CD4-positive, alpha-beta T cell treated with Interleukin-6 at 100 ng/mL for 8 hours (primary cell): ENCODE measurements at places on chromosomes 4 and X.

- no peak for DNase-seq
Measured at GRCh38 chr4:110920990-110921389, 298.1 kb upstream of the PITX2 start.

DNA sequence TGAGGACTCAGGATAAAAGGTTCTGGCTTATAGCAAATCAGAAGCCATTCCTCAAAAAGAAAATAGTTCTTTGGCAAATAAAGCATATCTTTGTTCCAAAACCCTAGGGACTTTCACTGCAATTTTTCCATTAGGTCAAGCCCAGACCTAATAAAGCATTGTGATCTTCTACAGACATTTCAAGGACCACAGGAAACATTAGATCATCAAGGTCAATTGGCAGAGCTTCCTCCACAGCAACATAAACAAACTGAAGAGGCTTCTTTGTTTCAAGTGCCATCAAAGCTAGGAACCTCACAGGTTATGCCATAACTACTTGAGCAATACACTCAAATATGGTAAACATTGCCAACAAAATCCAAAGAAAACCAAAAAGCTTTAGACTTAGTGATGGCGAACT lies 144.9 kb downstream of the ANXA5 start:
- DNase-seq, result no peak

GRCh38 chr4:163300445-163300844 lies 32.0 kb downstream of the NPY1R start:
- DNase-seq, result no peak

DNA sequence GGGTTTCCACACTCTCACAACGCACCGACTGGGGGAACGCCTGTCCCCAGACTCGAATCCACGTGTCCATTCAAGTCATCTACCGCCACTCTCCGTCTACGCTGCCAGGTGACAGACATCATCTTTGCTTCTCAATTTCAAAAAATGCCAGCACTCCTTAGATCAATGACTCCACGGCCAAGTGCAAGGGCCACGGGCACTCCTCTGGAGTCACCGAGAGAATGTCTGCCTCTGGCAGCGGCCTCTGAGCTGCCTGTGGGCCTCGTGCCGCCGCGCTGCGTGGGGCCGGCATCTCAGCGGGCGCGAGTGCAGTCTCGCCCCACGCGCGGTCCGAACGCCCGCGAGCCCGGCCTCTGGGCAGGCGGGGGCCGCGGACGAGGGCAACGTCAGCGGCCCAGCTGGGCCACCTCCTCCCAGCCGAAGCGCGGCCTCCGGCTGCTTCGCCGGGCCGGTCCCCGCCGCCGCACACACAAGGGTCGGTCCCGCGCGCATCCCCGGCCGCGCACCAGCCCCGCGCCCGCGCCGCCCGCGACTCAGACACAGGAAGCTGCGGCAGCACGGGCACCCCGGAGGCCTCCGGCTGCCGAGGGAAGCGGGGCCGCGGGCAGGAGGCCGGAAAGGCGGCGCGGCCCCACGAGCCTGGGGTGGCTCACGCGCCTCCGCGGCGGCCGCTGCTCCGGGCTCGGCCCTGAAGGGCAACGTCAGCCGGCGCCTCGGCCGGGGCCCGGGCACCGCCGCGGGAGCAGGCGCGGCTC lies 450 bp downstream of the ACSL1 start:
- DNase-seq, result peak; percentile 36

- no peak for DNase-seq
Measured at GRCh38 chr4:110415478-110415877, 60.5 kb upstream of the ENPEP start.

DNA sequence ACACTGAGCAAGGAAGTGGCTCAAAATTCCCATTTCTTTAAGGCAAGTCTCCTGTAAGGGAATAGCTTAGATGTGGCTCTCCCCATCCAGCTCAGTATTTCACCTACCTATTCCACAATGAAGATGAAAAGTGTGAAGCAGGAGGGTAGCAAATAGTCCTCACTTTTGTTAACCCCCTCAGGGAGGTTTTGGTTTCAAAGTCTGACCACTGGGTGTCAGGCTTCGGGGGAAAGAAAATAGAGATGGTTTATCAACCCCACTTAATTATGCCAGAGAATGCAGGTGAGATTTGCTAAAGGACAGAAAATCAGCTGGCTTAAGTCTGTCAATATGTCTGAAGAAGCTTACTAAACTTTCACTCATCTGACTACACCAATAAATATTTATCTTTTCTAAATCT lies 69.5 kb downstream of the DHX15 start:
- DNase-seq, result no peak

GRCh38 chr4:150855981-150856510 lies 159.0 kb downstream of the LRBA start:
- DNase-seq, result no peak

GRCh38 chrX:19673375-19674040 lies 158.2 kb upstream of the MAP3K15 start:
- DNase-seq, result no peak

DNA sequence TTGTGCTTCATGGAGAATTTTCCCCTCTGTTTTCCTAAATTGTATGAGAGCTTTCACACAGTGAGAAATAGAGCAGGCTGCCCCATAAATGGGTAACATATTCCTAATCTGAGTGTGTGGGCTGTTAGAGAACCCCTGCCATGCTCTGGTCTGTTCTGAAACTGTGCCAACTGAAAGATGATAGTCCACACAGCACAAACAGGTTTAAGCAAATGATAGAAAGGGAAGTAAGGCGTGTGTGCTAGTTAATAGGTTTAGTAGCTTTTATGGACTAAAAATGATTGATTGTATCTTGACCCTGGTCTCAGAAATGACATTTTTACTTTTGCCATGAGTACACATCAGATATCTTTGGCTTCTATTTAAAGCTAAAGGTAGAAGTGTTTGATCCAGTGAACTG lies 106.2 kb downstream of the PRRG1 start:
- no peak for DNase-seq

GRCh38 chr4:153593161-153593560 lies 90.9 kb upstream of the TLR2 start:
- no peak for DNase-seq

DNA sequence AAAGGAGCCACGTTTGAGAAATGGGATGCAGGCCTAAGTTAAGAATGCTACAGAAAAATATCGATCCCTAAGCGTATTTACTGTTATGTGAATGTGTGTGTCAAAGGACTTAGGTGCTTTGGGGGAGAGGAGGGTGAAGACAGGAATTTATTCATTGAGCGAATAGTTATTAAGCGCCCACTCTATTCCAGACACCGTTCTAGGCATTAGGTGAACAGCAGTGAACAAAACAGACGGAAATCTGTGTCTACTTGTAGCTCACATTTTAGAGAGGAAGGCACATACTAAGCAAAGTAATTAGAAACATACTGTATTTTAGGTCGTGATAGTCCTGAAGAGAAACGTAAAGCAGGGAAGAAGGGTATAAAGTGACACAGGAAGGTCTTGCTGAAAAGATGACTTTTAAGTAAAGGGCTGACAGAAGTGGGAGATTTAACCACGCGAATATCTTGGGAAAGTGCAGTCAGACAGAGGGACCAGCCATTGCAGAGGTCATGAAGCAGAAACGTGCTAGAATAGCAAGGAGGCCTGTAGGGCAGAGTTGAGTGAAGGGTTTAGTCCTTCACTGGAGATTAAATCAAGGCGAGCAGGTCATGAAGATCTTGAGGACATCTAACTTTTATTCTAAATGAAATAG lies 541 bp downstream of the AIMP1 start:
- no peak for DNase-seq

DNA sequence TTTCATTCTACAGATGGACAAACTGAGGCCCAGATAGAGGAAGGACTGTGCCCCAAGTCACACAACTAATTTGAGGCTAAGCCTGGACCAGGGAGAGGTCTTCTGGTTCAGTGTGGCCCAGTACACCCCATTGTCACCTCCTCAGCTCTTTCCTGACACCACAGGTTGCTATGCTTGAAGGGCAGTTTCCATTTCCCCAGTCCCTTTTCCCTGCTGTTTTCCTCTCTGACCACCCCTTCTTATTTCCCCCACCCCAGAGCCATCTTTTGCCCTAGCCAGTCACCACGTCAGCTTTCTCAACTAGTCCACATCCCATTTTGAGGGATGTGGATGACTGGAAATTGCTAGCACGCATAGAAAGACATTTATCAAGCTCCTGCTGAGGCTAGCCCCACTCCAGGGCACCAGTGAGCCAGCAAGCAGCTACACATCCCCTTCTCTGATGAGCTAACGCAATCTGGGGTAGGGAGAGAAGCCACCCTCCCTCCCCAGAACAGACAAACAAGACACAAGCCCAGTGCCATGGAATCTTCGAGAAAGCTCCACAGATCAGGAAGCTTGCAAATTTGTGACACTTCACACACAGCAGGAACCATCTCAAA lies 1.3 kb downstream of the GABRE start:
- DNase-seq, result no peak

DNA sequence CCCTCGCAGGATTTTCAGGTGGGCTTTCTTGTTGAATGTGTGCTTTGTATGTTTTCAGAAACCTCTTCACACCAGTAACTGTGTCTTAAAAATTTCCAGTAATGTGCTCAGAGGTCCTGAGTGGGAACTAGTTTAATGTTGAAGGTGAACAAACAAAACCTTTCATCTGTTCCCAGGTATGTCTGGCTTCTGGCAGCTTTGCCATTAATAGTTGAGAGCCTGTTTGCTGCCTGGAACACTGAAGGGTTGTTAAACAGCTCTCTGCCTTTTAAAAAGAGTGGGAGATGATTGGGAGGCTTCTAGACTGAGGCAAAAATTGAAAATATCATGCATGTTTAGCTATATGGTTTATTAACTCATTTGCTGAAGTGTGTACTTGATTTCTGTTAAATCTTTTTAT lies 161.2 kb upstream of the AGTR2 start:
- DNase-seq, result no peak

DNA sequence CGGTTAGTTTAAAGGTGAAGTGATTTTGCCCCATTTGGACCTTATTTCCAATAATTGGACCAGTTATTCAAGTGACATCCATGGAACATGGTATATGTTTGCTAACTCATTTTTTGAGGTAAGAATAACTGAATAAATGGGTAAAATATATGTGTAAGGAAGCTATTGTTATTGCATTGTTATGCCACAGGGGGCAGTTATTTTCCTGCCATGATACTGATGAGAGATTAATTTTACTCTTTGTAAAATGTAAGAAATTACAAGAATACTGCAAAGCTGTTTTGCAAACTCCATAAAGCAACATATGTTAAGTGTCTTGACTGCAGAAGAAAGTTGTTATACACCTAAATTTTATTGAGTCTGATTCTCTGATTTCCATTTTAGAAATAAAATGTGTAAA lies 114.0 kb downstream of the IL1RAPL1 start:
- DNase-seq, result no peak

DNA sequence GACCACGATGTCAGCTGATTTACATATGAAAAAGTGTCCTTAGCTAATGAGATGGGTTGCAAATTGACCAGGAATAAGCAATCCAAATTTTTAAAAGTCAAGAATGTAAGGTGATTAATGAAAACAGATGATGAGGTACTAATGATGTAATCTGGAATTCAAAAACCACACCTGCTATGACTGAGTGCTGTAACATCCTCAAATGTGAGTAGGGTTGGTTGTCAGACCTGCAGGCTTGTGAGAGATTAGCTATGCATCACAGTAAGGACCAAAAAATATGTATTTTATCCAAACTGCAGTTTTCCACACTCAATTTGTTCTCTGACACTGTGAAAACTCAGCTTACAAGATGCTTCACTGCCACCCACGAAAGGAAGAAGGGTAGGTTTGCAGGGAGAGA lies 242.5 kb downstream of the OPHN1 start:
- no peak for DNase-seq

GRCh38 chr4:133823177-133823576 lies 378.4 kb downstream of the PABPC4L start:
- no peak for DNase-seq

DNA sequence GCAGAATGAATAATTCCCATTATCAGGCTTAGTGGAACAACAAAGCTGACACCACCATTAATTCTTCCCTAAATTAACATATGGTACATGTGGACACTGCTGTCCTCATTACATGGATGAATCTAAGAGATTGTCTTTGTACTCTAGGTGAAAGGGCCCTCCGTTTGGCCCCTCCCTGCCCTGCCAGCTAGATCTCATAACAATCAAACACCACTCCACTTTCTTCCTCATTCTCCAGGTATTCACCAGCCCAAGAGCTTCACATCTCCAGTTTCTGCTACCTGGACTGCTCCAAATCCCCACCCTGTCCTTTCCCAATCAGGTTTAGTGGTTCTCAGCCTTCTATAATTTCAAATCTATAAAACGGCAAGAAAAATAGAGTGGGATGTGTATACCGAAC lies 3.8 kb downstream of the HSD17B11 start:
- DNase-seq, result no peak

DNA sequence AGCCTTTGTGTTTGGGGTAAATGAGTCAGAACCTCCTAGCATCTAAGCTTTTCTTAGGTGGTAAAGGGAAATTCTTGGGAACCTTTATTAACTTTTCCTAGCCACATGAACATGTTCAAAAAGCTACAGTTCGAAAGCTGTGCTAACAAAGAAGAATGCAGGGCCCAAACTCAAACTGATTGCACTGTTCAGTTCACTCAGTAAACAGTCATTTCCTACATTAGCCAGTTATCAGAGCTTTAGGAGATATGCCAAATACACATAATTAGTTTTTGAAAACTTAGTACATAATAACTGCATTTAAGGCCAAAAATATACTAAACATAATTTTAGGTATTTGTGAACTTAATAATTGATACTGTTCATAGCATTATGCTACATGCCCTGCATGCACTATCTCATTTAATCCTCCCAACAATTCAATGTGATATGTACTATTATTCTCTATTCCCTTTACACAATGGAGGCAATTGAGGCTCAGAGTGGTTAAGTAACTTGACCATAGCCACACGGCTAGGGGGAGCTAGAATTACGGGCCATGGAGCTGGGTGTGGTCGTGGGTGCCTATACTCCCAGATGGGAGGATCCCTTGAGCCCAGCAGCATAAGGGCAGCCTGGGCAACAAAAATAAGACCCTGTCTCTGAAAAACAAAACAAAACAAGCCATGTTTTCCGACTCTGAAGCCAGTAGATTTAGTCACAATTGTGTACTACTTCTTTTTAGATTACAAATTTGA lies 43.9 kb upstream of the PDGFRA start:
- no peak for DNase-seq

GRCh38 chr4:111475001-111475400 lies 670.3 kb upstream of the FAM241A start:
- no peak for DNase-seq

- DNase-seq, result peak; percentile 65
Measured at GRCh38 chrX:357693-358471, 28.8 kb downstream of the PPP2R3B start.
